ENCODE measurements at places on chromosomes 2 and 18. TPM values are rescaled to one million over a fixed set of nuclear protein-coding genes. Genes with fewer than 3 reads are reported as not detected.
A peak's percentile ranks its signal among the peaks of the same experiment; 100 is the strongest.

ST8SIA5 gene
- polyA plus RNA-seq = 4.4 TPM

REG3A gene
- not detected for polyA plus RNA-seq

DNA sequence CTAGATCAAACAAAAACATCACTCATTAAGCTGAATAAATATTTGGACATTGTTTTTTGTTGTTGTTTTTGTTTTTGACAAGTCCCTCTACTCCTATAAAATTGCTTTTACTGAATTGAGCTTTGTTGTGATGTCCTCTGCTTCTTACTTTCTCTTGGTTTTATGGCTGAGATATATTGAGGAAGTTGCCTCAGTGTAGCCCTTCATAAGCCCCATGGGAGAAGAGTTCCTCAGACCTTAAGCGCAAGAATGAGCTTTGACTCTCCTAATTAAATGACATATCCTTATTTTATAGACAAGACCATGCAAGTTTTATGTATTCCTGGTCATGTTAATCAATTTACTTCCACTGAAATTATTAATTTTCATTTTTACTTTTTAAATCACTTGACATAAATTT, 54.9 kb downstream of the CERKL start:
- no peaks in the 10 kb centered on the region for H3K4me1 ChIP-seq
- no peaks in the 10 kb centered on the region for H3K27me3 ChIP-seq
- no peak for DNase-seq
- H3K4me3 ChIP-seq = no peak overlapping the region
- H3K27ac ChIP-seq = no peak overlapping the region
- H3K36me3 ChIP-seq = no peaks in the 10 kb centered on the region

- H3K36me3 ChIP-seq = no peaks in the 10 kb centered on the region
- H3K4me1 ChIP-seq = no peaks in the 10 kb centered on the region
- DNase-seq = peak; percentile 46
- no peaks in the 10 kb centered on the region for H3K27me3 ChIP-seq
- H3K4me3 ChIP-seq = no peak overlapping the region
Observed at GRCh38 chr2:152508446-152508845, 173.5 kb downstream of the FMNL2 start.

CDK5R2 gene
- not detected for polyA plus RNA-seq

DNA sequence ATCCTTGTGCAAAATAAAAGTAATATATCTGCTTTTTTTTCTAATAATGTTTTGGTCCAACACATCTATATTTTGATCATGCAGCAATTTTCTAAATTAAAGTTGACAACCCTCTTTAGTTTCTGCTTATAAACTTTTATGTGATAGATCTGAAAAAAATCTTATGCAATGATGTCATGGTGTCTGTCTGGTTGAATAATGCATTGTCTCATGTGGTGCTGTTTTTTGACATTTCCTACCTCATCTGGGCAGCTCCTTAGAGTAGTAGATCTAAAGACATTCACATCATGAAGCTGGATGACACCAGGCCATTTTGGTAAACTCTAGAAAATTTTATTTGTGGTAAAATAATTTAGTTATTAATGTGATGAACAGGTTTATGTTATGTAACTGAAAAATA, 106.8 kb upstream of the FN1 start:
- H3K36me3 ChIP-seq = no peaks in the 10 kb centered on the region
- no peaks in the 10 kb centered on the region for H3K27me3 ChIP-seq
- H3K4me1 ChIP-seq = no peaks in the 10 kb centered on the region
- H3K4me3 ChIP-seq = no peak overlapping the region
- no peak for DNase-seq

GRCh38 chr2:148675708-148676107, 31.2 kb downstream of the EPC2 start:
- no peaks in the 10 kb centered on the region for H3K27me3 ChIP-seq
- DNase-seq = peak; percentile 13
- H3K4me3 ChIP-seq = no peak overlapping the region
- no peaks in the 10 kb centered on the region for H3K4me1 ChIP-seq
- H3K27ac ChIP-seq = no peak overlapping the region
- H3K36me3 ChIP-seq = no peaks in the 10 kb centered on the region

GRCh38 chr2:230471074-230471473, 55.1 kb downstream of the SP100 start:
- DNase-seq = no peak
- no peaks in the 10 kb centered on the region for H3K27me3 ChIP-seq
- no peak overlapping the region for H3K27ac ChIP-seq
- peaks cover 29% of the 10 kb centered on the region for H3K36me3 ChIP-seq

DNA sequence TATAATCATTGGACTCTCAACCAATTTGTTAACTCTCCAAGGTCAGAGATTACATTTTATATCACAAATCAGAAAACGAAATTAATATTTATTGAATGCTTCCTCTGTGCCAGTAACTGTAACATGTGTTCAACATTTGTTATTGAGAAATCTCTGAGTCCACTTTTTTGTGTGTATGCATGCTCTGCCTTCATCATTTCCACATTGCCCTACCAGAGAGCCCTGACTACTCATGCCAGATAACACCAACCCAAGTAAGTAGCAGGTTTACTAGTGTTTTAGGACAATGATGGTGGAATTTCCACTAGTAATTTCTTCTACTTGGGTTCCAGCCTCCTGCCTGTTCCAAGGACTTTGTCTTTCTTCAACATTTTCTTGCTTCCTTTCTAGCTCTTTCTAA, 14.2 kb upstream of the FAP start:
- no peaks in the 10 kb centered on the region for H3K36me3 ChIP-seq
- no peak overlapping the region for H3K4me3 ChIP-seq
- no peaks in the 10 kb centered on the region for H3K27me3 ChIP-seq
- DNase-seq = no peak

COL4A4 gene
- 0.04 TPM for polyA plus RNA-seq

GAL3ST2 gene
- polyA plus RNA-seq = not detected

DNA sequence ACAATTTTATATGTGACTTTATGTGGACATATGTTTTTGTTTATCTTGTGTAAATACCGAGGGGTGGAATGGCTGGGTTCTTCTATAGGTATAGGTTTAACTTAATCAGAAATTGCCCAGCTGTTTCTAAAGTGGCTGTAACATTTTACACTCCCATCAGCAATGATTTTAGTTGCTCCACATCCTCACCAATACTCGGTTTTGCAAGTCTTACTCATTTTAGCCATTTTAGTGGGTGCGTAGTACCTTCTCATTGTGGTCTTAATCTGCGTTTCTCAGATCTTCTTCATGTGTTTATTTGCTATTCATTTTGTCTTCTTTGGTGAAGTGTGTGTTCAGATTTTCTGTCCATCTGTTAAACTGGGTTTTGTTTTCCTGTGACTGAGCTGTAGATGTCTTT, 95.4 kb upstream of the BCL2L11 start:
- DNase-seq = no peak
- H3K27ac ChIP-seq = no peak overlapping the region

DNA sequence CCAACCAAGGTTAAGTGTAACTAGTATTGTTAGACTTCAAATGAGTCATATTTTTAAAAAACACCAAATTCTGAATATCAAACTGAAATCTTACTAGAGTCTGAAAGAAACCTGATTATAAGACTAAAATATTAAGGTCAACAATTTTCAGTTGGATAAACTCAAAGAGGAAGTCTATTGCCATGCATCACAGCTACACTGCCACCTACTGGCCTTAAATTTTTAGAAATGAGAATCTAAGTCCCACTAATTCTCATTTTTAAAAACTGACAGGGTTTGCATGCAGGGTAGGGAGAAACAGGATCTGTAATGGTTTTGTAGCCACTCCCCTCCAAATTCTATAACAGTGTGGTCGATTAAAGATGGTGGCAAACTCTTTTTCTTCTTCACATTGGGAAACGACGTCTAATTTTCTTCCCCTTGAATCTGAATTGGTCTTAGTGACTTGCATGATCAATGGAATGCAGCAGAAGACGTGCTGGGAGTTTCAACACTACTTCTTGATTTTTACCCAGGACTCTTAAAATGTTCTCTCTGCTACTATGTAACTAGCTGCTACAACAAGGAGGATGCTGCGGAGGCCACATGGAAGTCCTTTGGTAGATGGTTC, 176.1 kb upstream of the SESTD1 start:
- H3K27me3 ChIP-seq = no peaks in the 10 kb centered on the region
- no peaks in the 10 kb centered on the region for H3K36me3 ChIP-seq
- peak; percentile 41 for DNase-seq
- H3K4me3 ChIP-seq = no peak overlapping the region

AQP12A gene
- polyA plus RNA-seq = 0.61 TPM

DNA sequence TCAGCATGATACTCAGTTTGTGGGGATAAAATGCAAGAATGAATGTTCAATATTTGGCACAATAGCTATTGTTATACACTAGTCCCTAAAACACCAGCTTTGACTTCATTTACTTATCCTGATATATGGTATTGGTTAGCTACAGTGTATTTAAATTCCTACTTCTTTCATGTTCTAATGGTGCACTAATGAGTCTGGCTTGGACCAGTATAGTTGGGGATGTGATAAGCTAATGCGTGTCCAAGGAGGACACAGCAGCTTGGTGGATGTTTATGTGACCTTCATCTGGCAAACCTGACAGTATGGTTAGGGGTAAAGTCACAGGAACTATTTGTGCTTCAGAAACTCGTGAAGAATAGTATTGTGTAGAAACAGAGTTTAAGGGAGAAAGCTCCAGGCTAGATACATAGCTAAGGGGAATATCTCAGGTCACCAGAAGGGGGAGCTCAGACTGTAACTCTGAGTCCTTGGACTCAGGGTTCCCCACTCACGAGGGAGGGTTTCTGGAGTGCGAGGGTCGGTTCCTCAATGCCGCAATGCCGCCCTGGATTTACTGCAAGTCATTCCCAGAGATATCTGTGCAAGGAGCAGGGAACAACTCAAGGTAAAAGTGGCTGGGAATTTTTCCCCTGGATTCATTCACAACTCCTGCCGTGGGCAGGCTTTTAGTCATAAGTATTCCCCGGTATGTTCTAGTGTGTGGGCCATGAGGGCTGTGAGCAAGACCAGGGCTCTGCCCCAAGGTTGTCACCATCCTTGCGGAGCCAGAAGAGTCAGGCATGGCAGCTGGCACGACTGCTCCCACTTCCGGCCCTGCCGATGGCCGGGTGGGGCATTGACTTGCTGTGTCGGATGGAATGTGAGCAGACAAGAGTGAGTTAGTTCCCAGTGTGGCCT, 14.5 kb downstream of the IL1R2 start:
- peaks cover 3% of the 10 kb centered on the region for H3K4me1 ChIP-seq
- H3K27me3 ChIP-seq = no peaks in the 10 kb centered on the region
- H3K27ac ChIP-seq = no peak overlapping the region
- H3K36me3 ChIP-seq = no peaks in the 10 kb centered on the region
- peak; percentile 45 for DNase-seq

STAM2 gene
- 19.2 TPM for polyA plus RNA-seq

ADAM23 gene
- 16.1 TPM for polyA plus RNA-seq

HOXD12 gene
- not detected for polyA plus RNA-seq

ANTXR1 gene
- polyA plus RNA-seq = 84.4 TPM

GTF2A1L gene
- polyA plus RNA-seq = 0.82 TPM

GRCh38 chr2:73404409-73404808, 18.8 kb downstream of the ALMS1 start:
- H3K36me3 ChIP-seq = no peaks in the 10 kb centered on the region
- H3K27ac ChIP-seq = no peak overlapping the region

DNA sequence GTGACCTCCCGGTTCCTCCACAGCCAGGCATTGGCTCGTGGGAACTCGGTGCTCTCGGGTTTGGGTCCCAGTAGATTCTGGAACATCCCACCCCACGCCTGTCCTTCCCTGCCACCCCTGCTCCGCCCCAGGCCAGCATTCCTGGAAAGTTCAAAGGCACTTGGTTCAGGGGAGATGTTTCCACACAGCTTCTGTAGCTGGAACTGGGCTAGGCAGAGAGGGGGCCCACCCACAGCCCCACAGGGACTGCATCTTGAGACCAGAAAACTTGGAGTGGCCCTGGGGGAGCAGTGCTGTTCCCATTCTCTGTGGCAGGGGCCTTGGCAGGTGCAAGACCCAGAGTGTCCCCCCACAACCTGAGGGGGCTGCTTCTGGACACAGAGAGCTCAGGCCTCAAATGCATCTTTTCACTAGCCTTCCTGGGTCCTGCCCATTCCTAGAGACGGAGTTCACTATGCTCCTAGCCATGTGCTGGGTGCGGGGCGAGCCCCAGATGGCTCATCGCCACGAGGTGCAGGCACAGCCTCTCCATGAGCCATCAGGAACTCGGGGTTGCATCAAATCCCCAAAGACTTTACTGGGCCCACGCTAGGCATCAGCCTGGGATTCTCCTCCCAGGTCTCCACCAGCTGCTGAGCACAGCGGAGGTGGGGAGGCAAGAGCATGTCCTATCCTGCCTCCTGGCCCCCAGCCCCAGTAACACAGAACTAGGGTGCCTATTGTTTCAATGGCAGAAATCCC, 68.7 kb downstream of the ZFP36L2 start:
- no peaks in the 10 kb centered on the region for H3K36me3 ChIP-seq
- DNase-seq = no peak
- H3K27ac ChIP-seq = no peak overlapping the region
- H3K27me3 ChIP-seq = no peaks in the 10 kb centered on the region
- H3K4me3 ChIP-seq = no peak overlapping the region

SLC25A52 gene
- polyA plus RNA-seq = 0.27 TPM

GRCh38 chr2:72895154-72895553, 7.9 kb downstream of the SPR start:
- H3K27ac ChIP-seq = no peak overlapping the region
- DNase-seq = no peak
- peaks cover 51% of the 10 kb centered on the region for H3K27me3 ChIP-seq
- H3K4me1 ChIP-seq = peaks cover 7% of the 10 kb centered on the region

- H3K4me3 ChIP-seq = no peak overlapping the region
- DNase-seq = no peak
- H3K27me3 ChIP-seq = no peaks in the 10 kb centered on the region
- H3K4me1 ChIP-seq = peaks cover 40% of the 10 kb centered on the region
Observed at GRCh38 chr2:98480598-98480997, 35.9 kb downstream of the INPP4A start.

- H3K4me1 ChIP-seq = peaks cover 15% of the 10 kb centered on the region
- no peak overlapping the region for H3K4me3 ChIP-seq
- peak; percentile 79 for DNase-seq
- peaks cover 3% of the 10 kb centered on the region for H3K27me3 ChIP-seq
Observed at GRCh38 chr2:130316596-130316995, 26.1 kb upstream of the IMP4 start.

DNA sequence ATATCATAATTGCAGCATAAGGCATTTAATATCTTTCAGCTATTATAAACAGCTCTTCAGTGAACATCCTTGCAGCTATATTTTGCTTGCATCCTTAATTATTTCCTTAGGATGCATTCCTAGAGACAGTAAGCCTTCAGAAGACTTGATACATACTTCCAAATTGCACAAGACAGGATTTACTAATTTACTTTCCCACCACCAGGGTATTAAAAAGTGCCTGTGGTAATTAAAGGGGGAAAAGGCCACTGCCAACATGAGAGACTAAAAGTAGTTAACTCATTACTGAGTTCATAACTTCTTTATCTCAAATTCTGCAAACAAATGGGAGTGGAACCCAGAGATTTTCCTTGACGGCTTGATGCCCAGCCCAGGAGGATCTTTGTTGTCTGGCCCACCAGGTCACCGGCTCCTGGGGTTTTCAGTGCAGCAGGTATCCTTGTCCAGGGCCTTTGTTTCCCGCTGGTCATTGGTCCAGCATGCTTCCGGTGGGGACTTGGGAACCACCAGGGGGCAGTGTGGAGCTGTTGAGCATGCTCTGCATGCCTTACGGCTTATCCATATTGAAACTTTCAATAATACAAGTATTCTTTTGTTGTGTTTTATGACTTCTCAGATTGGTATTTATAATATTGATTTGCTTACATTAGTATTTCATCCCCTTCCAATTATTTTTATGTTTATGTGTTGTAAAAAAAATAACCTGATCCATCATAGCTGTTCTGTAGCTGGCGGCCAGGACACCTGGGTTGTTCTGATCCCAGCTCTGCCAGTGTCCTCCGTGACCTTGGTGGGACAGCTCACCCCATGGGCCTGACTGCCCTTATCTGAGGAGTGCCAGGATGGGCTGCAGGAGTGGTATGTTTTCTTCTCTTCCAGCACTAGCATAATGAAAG, 61.4 kb downstream of the TGOLN2 start:
- DNase-seq = peak; percentile 73
- H3K4me3 ChIP-seq = no peak overlapping the region
- no peaks in the 10 kb centered on the region for H3K36me3 ChIP-seq
- peaks cover 42% of the 10 kb centered on the region for H3K4me1 ChIP-seq

FLACC1 gene
- polyA plus RNA-seq = 1.6 TPM

All from muscle of leg (tissue), 16 donors.